Stimulated activated CD8-positive, alpha-beta memory T cell treated with anti-CD3 and anti-CD28 coated beads, Interleukin-7, amount 100 ng/mL, for 1 hour (primary cell): ENCODE measurements at places on chromosomes 7 and 10.

DNA sequence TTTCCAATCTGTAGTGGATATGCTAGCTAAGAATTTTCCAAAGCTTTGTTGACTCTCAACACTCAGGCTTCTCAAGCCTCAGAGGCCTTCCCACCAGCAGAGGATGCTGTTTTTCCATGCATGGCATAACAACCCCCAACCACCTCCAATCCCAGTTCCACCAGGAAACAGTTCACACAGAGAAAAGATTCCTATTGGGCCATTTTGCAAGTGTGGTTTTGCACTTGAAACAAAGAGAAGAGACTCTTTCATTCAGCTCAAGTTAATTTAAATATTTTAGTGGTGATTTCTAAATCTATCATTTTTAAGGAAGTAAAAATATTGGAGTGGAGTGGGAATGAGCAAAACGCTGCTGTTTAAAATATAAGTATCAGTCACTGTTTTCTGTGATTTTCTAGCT, 105.6 kb upstream of the COL1A2 start:
- DNase-seq: no peak

DNA sequence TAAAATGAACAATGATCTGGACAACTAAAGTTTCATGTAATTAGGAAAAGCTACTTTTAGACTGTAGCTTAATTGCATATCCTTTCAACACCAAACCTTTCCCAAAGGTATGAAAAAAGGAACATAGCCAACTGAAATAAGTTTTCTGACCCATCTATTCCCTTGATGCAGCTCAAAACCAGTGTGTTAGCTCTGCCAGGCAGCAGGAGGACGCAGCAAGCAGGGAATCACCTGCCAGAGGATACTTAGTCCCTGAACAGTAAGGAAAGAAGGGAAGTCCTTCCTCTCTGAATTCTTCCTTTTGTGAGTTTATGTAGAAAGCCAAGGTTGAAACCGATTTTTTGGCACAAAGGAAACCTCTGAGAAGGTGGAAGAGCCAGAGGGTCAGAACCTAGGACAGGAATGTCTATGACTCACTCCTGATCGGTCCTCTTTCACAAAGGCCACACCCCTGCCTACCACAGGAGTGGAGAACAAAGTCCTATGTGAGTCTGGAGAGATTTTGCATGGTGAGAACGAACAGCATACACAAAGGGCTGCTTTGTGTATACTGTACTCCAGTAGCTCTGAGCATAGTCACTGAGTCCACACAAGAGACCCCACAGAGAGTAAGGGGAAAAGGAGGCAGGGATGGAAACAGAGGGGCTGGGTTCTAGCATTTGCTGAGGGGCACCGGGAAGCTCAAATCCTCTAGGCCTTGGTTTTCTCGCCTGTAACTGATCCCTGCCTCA, 68.8 kb upstream of the GSDME start:
- no peak for DNase-seq

DNA sequence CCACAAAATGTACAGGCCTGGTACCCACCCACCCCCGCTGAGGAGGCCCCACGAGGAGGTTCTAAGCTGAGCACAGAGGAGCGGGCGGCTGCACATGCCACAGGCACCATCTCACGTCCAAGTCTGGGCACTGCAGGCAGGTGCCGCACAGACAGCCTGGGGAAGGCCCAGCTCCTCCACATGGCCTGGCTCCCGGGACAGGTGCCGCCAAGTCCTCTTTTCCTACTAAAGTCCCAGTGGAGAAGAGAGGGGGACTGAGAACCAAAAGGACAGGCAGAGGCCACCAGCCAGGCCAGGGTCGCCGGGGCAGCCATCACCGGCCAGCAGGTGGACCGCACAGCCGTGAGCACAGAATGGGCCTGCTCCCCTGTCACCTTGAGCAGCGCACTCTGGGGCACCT, 91.1 kb downstream of the MAD1L1 start:
- no peak for DNase-seq

DNA sequence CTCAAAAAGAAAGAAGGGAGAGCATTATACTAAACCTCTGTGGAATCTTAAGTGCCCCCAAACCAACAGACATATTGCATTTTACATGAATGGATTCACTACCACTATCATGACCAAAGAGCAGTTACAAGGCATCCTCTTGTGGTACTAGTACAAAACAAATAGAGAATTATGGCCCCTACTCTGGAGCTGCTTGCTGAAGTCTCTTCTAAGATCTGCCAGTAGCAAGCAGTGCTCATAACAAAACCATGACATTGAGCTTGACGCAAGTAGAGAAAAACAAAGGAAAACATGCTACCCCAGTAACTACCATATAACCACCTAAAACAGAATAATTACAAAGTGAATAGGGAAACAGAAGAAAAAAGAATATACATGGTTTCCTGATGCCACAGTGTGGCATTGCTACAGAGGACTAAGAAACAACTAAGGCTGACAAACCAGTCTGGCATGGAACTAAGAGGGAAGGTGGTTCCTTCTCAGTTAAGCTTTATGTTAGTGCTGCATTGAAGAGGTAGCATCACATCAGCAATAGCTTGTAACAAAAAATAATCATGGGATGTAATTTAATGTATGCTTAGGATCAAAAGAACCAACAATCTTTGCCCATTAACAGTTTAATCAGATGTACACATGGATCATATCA, 150.2 kb upstream of the AGR3 start:
- DNase-seq: no peak

DNA sequence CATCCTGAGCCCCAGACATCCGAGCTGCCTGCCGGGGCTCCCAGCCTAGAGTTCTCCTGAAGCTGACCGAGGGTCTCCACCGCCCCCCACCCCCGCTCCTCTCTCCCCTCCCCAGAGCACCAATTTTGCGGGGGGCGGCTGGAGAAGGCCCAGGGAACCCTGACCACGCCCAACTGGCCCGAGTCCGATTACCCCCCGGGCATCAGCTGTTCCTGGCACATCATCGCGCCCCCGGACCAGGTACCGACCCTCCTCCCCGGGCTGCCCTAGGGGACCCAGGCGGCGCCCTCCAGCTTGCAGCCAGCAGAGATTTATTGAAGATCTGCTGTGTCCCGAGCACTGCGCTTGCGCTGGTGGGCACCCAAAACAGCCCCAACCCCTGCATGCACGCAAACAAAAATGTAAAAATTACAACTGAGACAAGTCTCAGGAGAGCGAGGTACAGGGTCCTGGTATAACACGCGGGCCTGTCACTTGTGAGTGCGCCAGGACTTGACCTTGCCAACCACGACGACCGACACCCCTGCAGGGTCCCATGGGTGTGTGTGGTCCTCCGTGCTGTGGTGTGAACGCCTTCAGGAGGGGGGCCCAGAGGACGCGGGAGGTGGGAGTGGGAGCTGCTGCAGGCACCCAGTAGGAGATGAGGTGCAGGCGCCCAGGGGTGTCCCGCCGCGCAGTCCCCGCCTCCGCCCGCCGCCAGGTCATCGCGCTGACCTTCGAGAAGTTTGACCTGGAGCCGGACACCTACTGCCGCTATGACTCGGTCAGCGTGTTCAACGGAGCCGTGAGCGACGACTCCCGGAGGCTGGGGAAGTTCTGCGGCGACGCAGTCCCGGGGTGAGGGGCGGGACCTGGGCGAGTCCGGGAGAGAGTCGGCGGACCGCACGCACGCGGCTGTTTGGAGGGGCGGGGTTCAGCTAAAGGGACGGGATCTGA, 3.1 kb downstream of the PCOLCE start:
- DNase-seq: no peak

GRCh38 chr10:98533241-98533640, 86.5 kb upstream of the HPS1 start:
- no peak for DNase-seq

DNA sequence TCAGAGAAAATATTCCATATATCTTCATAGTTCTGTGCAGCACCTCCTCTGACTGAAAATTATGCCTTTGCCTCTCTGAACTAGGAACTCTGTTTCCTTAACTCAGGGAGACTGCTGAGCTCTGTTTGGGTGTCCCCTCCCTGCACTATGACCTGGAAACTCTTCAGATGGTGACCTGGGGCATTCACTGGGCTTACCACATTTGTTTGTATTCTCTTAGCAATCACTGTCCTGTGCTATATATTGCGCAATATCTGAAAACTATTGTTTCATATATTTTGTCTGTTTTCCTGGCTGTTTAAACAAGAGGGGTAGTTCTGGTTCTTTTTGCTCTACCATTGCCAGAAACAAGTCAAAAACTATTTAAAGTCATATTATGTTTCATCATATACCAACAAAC, 181.8 kb upstream of the KIAA1217 start:
- no peak for DNase-seq

GRCh38 chr10:127450644-127451043, 98.5 kb upstream of the NPS start:
- no peak for DNase-seq

- no peak for DNase-seq
Observed at GRCh38 chr10:132149271-132149670, 37.5 kb upstream of the DPYSL4 start.
